GM04503 (cell line): ENCODE measurements at places on chromosomes 7 and 10.

- no peak for DNase-seq
These were observed 433.0 kb downstream of the AUTS2 start for GRCh38 chr7:70031245-70031644.

GRCh38 chr10:131722525-131723264 is 178.1 kb upstream of the PPP2R2D start:
- no peak for DNase-seq

GRCh38 chr10:67770537-67770936 is 67.5 kb downstream of the DNAJC12 start:
- no peak for DNase-seq

DNA sequence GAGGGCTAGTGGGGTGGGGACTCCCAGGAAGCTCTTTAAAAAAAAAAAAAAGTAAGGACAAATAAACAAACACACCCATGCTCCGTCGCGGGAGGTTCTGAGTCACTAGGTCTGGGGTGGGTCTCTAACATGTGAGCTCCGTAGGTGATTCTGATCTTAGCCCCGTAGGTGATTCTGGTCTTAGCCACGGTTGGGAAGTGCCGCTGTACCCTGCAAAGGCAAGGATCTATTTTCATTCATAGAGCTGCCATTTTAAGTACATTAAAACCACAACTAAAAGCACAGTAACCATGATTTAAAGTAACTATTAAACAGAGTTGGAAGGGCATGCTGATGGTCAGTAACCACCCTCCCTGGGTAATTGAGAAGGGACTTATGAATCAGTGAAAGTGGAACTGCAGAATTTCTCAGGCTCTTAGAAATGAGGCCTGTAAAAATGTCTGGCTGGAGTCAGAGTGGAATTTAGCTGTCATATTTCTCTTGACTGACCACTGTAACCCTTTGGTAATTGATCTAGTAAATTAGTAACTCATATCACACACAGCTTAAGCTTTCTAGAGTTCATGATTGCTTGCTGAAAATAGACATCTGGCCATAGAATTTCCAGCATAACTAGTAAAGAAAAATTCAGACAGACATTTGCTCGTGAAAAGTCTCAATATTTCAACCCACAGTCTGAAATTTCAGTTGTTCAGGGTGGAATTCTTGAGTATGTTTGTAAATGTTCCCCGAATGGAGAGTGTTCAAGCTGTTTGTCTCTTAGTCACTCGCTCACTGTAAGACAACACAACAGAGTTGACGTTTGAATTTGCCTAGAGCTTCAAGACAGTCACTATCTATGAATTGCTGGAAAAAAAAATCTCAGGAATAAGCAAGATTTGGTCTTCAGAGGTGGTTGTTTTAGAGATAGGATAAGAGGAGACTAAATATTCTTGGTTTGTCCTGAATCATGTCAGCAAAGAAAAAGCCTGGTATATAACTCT is 34.2 kb upstream of the TCF7L2 start:
- peak; percentile 11 for DNase-seq

GRCh38 chr7:298375-298702 is 8.4 kb downstream of the FOXL3 start:
- DNase-seq = no peak

- DNase-seq = no peak
These were observed 35.2 kb upstream of the HSPB1 start for GRCh38 chr7:76267107-76267893.

GRCh38 chr7:116209561-116210070 is 723 bp upstream of the TES start:
- DNase-seq = no peak

DNA sequence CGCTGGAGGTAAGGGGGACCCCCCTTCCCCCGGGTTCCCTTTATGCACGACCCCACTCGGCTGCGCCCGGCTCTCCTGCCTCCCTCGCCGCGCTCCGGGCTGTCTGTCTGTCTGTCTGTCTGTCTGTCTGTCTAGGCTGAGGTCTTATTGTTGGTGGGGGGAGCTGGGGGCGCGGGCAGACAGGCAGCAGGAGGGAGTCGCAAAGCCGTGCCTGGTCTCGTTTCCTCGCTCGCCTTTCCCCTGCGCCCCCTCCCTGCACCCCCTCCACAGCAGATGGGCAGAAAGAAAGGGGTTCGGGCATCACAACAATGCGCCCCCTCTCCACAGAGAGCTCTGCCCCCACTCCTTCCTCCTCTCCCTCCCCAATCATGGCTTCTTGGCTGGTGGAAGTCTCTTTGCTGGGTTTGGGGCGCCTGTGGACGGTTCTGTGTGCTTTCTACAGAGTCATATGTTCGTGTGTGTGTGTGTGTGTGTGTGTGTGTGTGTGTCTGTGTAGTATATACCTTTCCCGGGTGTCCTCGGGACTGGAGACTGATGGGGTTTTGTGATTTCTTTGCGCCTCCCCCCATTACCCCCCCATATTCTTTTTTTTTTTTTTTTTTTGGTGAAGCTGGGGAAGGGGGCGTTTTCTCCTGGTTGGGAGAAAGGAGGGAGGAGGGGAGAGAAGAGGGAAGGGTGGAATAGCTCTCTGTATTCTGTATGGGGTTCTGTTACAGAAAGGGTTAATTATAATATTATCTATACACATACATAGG is 1.9 kb downstream of the AUTS2 start:
- DNase-seq = no peak

GRCh38 chr7:83693256-83693655 is 44.3 kb upstream of the SEMA3E start:
- DNase-seq = no peak

DNA sequence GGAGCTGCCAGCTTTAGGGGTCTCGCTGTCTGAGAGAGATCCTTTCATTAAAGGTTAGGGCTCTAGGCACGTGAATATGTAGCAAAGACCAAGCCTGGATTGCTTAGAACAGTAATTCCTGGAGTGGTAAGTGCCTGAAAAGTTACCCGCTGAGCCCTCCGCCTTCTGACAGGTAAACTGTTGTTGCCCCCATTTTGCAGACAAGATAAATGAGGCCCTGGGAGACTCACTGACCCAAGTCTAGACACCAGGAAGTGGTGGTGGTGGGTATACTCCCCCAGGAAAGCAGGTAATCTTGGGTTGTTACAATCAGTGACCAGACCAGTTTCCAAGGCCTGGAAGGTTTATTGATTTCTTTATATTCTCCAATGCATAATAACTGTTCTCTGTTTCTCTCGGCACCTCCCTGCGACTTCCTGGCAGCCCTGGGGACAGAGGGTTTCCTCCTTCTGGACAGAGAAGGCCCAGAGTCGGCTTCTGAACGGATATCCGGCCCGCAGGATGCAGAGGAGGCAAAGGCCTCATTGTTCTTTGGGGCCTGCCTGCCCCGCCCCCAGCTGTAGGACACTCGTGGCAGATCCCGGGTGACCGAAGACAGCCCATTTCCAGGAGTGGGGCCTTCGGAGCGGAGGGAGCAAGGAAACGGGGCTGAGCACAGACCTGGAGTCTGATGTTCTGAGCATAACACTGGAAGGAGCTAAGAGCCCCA is 1.3 kb upstream of the GRK5 start:
- no peak for DNase-seq

DNA sequence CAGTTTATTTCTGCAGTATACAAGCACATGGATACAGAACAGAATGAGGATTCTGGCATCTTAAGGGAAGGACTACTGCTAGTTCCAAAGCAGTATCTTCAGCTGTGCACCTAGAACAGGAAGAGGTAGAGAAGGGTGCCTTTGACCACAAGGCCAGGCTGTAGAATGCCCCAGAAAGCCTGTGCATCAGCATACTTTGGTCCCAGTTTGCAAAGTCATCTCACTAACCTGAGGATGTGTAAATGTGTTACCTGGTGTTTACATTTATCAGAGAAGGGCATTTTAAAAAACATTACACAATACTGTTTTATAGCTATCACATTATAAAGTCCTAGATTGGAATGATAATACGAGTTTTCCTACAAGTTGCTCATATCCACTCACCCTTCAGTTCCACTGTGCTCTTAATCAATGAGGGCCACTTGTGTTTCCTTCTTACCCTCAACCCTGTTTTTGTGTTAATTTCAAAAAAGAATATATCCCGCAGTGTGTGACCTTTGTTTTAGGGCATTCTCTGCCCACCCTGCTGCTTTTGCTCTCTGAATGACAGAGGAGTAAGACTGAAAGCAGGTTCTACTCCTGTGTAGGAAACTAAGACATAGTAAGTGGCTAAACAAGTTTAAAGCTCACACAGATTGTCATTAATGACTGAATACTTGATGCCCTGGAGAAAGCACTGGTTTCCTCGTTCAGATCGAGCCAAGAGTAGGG is 3.4 kb downstream of the SLC35G1 start:
- no peak for DNase-seq

- DNase-seq = no peak
These were observed at the start of gene ECHDC3 for GRCh38 chr10:11742009-11742778. Gene ECHDC3, plus strand, starts transcription at chr10:11742382. Its CDS starts 195 bp downstream, at chr10:11742577.

GRCh38 chr7:43495572-43495971 is 87.3 kb upstream of the STK17A start:
- no peak for DNase-seq

GRCh38 chr7:48976850-48977249 is 52.5 kb downstream of the CDC14C start:
- no peak for DNase-seq

DNA sequence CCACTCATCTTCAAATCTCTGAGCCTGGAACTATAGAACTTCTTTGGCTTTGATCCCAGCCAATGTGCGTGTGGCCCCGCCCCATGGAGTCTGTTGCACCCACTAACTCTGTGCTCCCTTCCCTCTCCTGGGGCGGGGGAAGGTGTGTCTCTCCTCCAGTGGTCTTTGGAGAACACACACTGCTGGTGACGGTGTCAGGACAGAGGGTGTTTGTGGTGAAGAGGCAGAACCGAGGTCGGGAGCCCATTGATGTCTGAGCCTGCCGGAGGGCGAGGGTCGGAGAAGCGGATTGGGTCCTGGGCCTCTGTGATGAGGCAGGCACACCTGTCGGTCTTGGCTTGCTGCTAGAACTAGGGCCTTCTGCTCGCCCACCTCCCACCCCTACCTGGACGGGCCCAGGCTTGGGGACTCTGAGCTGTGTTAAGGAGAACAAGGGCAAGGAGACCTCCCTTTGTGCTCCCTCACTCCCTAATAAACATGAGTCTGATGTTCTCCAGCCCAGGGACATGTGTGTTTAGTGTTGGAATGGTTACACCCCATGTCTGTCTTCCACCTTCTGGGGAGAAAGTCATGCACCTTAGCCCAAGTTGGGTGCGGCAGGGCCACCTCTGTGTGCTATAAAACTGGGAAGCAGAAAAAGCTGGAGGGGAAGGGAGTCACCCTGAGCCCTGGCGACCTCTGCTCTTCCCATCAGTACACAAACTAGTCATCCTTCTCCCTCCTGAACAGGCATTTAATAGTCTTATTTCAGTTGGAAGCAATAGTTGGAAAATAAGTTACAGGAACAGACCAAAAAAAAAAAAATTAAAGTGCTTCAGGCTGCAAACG is 4.6 kb downstream of the TRAPPC14 start:
- DNase-seq = no peak

DNA sequence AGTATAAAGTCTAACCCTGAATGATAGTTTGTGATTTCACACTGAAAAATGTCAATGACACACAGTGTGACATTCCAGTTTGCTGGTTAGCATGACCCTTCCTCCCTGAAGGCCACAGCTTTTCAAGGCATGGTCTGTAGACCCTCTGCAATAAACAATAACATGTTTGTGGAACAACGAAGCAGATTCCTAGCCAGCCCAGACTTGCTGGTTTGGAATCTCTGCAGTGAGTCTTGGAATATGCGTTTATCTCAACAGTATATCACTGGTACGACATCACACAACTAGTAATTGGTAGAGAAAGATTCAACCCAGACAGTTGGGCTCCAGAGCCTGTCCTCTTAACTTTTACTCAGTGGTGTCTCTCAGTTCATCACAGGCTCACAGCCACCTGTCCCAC is 23.7 kb upstream of the DUSP5 start:
- DNase-seq = no peak

DNA sequence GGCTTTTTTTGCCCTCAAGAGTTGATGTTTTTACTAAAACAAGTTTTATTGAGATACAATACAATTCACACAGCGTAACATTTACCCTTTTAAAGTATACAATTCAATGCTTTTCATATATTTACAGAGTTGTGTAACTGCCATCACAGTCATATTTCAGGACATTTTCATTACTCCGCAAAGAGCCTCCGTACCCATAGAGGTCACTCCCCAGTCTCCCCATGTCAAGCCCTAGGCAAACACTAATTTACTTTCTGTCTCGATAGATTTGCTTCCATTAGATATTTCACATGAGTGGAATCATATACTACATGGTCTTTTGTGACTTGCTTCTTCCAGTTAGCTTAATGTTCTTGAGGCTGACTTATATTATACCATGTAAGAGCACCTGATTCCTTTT is 183.8 kb downstream of the PRKCQ start:
- DNase-seq = no peak

DNA sequence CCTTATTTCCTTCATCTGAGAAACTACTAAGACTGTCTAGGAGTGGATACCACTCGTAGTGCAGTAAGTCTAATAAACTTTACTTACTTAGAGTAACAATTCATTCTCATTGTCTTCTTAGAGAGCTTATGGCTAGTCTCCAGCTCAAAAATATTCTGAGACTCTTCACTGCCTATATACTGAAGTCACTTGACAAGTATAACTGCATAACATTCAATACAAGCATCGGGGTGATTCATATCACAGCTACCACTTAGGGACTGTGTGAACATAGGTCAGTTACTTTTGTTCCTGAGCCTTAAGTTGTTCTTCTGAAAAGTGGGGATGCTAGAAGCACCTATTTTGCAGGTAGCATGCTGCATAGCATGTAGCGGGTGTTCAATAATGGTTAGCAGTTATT is 111.0 kb downstream of the HTR7 start:
- DNase-seq = no peak

- DNase-seq = no peak
These were observed 24.9 kb upstream of the NEBL start for GRCh38 chr10:20922033-20922432.

- DNase-seq = no peak
These were observed 104.1 kb downstream of the LHPP start for GRCh38 chr10:124565565-124566221.

DNA sequence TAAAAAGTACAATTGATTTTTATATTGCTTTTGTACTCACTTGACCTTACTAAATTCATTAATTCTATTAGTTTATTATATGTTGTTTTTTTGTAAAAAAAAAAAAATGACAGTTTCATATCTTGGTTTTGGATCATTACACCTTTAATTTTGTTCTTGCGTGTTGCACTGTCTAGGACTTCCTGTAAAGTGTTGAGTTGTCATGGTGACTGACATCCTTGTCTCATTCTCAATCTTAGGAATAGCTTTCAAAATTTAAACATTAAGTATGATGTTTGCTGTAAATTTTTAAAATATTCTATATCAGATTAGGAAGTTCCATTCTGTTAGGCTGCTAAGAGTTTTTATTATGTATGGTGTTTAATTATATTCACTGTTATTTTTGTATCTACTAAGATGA is 139.1 kb downstream of the ARHGAP12 start:
- DNase-seq = no peak

- no peak for DNase-seq
These were observed 102.2 kb upstream of the GPR26 start for GRCh38 chr10:123563994-123564393.

DNA sequence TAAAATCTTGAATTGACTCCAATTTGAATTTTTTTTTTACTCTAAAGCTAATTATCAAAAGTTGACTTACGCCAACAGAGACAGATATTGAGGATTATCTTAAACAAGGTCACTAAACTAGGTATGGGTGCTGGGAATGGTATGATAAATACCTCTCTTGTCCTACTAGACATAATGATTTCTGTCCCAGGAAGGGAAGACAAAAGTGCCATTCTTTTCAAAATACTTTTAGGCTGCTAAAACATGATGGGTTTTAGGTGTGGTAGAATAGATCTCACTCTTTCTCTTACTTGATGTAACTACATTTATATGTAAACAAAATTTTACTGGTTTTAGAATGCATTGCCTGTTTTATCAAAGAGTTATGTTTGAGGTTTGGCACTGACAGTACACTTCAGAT is 15.1 kb downstream of the TMEM60 start:
- DNase-seq = no peak
